Activated naive CD4-positive, alpha-beta T cell (primary cell): ENCODE measurements at places on chromosomes 4 and X.

GRCh38 chrX:45771560-45772340, 571.1 kb upstream of the DIPK2B start:
- DNase-seq, result no peak

- DNase-seq, result no peak
These were observed 56.4 kb downstream of the IRF2 start for GRCh38 chr4:184417802-184418511.

- no peak for DNase-seq
These were observed 127.5 kb upstream of the AFF2 start for GRCh38 chrX:148372925-148373324.

DNA sequence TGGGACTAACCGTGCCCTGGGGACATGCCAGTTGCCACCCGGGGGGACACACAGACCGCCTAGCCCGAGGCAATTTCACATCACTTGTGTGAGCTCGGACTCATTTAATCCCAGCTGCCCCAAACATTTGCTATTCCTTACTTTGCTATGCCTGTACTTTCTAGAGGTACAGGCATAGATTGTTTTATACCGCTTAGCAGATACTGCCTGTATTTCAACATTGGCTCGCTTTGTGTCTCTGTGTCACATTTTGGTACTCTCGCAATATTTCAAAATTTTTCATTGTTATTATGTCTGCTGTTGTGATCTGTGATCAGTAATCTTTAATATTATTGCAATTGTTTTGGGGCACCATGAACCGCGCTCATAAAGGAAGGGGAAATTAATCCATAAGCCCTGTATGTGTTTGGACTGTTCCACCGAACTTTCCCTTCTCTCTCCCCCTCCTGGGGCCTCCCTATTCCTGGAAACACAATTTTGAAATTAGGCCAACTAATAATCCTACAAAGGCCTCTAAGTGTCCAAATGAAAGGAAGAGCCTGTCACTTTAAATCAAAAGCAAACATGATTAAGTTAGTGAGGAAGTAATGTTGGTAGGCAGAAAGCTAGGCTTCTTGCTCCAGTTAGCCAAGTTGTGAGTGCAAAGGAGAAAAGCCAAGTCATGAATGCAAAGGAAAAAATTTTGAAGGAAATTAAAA, 568 bp upstream of the CASP6 start:
- no peak for DNase-seq

DNA sequence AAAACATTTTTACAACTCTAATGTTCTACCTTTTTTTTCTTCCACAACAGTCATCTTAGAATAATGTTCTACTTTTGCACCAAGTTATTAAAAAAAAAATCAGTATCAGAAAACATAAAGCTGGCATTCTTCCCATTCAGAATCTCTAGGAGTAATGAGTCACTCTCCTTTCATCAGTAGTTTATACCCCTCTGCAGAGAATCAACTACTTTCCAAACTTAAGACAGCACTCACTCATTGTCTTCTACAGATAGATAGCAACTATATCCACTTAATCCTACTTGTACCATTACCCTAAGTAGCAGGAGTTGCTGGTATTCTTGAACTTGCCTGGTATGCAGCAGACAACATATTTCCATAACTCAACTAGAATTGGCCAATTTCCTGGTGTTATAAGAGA, 3.2 kb downstream of the TIGD4 start:
- no peak for DNase-seq

- DNase-seq, result no peak
These were observed 14.1 kb upstream of the CNOT6L start for GRCh38 chr4:77833126-77833724.

DNA sequence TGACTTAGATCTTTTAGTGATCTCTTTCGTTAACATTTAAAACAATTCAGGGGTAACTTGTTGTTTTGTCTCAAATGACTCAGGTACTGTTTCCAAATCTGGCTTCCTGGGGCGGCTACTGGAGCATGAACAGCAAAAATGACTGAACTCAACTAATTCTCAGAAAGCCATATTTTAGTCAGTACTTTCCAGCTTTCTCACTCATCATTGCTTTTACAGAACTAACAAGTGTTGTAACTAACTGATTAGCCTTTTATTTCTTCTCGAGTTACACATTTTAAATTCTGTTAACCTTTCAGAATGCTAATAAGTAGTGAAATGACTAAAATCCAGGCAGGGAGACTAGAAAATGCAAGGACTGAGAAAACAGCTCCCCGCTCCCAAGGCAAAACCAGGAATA, 55.3 kb downstream of the JADE3 start:
- no peak for DNase-seq

GRCh38 chr4:181219783-181220416, 1023.3 kb upstream of the TENM3 start:
- DNase-seq, result no peak

DNA sequence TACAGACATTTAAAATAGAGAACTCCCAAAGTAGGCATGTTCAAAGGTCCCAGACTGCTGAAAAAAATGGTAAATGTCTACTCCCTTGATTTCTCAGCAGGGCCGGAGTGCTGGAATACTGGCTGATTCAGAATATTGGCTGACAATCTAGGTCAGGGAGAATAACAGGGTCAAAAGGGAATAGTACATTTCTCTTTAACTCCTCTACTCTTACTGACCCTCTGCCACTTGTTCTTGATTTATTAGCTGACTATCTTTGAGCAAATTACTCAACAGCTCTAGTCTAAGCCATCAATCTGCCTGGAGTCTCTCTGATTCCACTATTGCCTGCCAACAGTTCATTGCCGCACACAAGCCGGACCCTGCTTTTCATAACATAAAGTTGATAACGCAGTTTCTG, 19.7 kb upstream of the NWD2 start:
- no peak for DNase-seq

DNA sequence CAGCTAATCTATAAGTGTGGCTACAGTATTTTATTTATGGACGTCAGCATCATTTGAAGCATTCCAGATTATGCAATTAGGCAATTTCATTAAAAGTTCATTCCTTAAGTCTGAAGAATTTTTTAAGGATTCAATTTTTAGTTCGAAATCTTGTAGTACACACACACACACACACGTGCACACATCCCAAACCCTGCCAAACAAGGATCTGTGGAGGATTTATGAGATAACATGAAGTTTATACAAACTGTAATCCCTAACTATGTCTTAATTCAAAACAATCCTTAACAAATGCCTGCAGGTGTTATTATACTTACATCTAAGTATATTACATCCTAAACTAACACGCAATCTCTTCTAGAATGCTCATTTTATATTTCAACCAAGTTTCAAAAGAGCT, 105.8 kb downstream of the ELOVL6 start:
- no peak for DNase-seq

GRCh38 chr4:147482281-147482680, 1.4 kb downstream of the EDNRA start:
- no peak for DNase-seq

DNA sequence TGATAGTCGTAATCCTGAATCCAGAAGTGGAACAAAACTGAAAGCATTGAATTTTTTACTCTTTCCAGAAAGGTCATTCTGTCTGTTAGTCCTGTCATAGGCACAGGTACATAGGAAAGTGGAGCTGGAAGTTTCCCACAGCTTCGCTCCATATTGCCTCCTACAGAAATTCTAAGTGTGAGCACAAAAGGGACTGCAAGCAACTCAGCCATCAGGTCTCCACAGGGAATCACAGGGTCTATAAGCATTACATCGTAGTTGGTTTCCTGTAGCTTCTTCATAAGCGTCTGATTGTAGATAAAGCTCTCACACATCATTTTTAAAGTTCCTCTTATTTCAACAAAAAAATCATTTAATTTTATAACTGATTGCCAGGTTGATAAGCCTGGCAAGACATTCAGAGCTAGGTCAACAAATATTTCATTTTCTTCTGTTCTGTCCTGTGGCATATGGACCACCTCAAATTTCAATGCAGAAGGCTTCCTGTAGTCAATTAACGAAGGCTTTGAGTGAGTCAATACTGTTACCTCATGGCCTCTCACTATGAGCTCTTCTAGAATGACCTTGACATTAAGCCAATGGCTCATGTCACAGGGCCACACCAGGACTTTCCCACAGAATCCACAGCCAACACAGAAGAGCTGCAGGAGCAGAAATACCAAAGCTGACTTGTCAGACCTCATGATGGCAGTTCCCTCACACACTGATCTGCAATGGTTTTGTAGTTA, at the start of gene UGT2A3:
UGT2A3 (minus strand) TSS at position 727 of the 728 bp plus-strand sequence; CDS start at position 683, 44 bp downstream.
- no peak for DNase-seq

- no peak for DNase-seq
These were observed 170.6 kb downstream of the BANK1 start for GRCh38 chr4:101961144-101961543.

DNA sequence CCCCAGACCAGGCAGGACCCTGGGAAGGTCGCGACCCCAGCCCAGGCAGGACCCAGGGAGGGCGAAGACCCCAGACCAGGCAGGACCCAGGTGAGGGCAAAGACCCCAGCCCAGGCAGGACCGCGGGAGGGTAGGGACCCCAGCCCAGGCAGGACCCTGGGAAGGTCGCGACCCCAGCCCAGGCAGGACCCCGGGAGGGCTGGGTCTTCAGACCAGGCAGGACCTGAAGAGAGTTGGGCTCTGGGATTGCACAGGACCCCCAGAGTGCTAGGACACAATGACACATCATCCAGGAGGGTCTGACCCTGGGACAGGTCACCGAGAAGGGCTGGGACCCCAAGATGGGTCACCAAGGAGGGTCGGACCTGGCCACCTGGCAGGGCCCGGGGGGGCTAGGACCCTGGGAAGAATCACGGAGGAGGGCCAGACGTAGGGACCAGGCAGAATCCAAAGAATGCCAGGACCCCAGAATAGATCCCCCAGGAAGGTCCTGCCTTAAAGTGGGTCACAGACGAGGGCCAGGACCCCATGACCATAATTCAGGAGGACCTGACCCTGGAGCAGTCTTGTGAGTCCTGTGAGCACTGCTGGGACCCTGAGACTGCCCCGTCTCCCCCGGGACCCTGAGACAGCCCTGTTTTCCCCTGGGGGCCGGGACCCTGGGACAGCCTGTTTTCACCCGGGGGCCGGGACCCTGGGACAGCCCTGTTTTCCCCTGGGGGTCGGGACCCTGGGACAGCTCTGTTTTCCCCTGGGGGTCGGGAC, 1.4 kb downstream of the PCGF3 start:
- no peak for DNase-seq

DNA sequence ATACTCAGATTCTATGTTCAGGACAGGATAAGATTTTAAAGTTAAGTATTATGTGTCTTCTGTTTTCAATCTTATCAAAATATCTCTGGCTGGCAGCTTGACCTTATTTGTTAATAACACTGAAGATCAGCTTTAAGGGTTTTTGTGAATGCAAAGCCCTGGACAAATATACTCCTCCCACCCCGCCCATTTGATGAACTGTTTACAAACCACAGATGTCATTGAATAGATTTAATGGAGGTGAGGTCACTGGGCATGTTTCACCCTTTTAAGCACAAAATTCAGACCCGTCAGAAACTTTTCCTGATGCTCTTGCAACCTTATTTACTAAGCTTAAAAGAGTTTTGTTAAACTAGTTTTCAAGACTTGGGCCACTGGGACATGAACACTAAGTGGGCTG, 10.1 kb upstream of the CXCL8 start:
- no peak for DNase-seq

- DNase-seq, result no peak
These were observed 613 bp downstream of the FGF13 start for GRCh38 chrX:138710866-138711341.

GRCh38 chr4:154618708-154619315, 6.4 kb upstream of the FGG start:
- DNase-seq, result peak; percentile 22

GRCh38 chr4:147901388-147901787, 169.5 kb downstream of the ARHGAP10 start:
- DNase-seq, result no peak

- DNase-seq, result no peak
These were observed 347.7 kb downstream of the GABRG1 start for GRCh38 chr4:45776146-45776545.

DNA sequence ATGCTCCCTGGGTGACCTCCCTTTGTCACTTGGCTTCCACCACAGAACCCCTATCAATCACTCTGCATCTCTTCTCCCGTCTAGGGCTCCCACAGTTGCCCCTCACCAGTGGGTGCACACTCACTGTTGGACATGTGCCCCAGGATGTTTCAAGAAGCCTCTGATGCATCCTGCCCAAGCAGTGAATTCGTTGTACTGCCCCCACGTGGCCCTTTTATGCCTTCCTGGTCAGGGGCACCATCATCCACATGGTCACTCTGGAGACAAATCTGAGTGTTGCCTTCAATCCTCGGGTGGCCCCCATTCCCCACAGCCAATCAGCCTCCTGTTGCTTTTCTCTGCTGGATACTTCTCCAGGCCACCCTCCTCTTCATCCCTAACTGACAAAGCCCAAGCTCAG, 12.2 kb downstream of the ITIH6 start:
- DNase-seq, result no peak

DNA sequence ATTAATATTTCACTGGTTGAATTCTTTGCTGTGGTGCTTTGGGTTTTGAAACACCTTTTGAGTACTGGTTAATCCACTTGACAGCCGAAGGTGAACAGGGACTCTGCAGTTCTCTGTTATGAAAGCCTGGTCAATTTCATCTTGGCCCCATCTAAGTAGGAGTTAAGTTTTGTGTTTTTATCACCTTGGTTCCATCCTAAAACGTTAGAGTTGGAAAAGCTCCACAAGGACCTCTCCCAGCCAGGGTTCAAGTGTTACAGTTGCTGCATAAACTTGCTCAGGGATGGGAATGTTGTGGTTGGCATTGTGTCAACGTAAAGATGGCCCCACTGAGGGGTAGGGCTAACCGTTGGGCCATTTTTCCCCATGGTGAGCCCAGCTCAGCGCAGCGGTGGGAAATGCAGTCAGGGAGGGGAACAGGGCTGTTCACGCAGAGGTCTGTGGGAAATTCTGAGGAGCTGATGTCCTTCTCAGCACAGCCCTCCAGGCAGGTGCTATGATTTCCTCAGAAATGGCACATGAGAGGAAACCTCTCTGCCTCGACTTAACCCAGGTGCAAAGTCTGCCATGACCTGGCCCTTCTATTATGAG, 188.7 kb downstream of the STIM2 start:
- DNase-seq, result no peak

DNA sequence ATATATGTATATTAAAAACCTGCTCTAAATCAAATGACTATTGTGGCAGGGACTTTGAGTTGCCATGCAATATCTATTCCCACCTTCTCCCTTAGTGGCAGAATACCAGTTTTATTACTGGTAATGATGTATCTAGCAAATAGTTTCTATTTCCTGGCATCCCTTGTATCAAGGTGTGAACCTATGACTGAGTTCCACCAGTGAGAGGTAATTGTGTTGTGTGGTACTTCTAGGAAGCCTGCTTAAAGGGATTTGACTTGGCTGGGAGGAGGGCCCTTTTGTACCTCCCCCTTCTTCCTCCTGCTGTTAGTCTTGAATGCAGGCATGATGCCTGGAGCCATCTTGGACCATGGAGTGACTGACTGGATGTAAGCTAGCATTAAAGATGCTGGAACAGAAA, 65.4 kb upstream of the DYNLT3 start:
- no peak for DNase-seq
